HS-5 (cell line): ENCODE measurements at places on chromosomes 11 and 22.

- peak; percentile 84 for DNase-seq
These were observed 1014.1 kb downstream of the LRRC4C start for GRCh38 chr11:40445391-40445790.

DNA sequence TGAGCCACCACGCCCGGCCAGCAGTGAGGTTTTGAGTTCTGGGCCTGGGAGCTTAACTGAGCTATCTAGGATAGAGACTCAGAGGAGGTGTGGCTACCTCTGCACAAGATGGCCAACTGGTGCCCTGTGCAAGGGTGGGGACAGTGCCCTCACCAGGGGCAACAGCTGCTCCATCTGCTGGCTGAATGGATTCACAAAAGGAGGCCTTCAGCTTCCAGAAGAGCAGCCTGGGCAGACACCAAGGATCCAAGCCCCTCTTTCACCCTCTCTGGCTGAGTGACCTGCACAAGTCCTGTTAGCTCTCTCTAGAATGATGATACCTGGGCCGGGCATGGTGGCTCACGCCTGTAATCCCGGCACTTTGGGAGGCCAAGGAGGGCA lies 33.5 kb upstream of the BAIAP2L2 start:
- no peak for DNase-seq

DNA sequence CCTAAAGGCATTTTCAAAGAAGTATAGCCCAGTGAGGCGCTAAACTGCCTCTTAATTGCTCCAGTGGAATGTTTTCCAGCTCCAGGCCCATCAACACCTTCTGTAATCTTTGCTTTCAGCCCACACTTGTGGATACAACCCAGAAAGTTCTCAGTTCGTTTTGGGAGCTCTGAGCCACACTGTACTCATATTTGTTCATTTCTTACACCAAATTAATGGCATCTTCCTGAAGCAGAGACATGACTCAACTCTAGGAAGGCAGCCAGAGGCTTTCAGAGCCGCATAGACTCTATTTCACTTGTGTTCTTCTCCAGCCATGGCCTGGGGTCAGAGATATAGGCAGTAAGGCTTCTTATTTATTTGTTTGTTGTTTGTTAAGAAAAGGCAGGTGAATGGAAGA lies 175.5 kb upstream of the NCAM1 start:
- no peak for DNase-seq

DNA sequence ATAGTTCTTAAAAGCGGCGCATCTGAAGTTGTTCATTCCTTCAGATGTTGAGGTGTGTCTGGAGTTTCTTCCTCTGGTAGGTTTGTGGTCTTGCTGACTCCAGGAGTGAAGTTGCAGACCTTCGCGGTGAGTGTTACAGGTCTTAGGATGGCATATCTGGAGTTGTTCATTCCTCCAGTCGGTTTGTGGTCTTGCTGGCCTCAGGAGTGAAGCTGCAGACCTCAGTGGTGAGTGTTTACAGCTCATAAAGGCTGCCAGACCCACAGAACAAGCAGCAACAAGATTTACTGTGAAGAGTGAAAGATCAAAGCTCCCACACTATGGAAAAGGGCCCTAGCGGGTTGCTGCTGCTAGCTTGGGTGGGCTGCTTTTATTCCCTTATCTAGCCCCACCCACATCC lies 201.7 kb upstream of the PDGFD start:
- DNase-seq: no peak

GRCh38 chr11:3855808-3856491 lies 486 bp downstream of the STIM1 start:
- no peak for DNase-seq

- no peak for DNase-seq
These were observed 517 bp downstream of the SPINDOC start for GRCh38 chr11:63813563-63814382.

- DNase-seq: no peak
These were observed 76.9 kb downstream of the PIWIL3 start for GRCh38 chr22:24697621-24698082.

DNA sequence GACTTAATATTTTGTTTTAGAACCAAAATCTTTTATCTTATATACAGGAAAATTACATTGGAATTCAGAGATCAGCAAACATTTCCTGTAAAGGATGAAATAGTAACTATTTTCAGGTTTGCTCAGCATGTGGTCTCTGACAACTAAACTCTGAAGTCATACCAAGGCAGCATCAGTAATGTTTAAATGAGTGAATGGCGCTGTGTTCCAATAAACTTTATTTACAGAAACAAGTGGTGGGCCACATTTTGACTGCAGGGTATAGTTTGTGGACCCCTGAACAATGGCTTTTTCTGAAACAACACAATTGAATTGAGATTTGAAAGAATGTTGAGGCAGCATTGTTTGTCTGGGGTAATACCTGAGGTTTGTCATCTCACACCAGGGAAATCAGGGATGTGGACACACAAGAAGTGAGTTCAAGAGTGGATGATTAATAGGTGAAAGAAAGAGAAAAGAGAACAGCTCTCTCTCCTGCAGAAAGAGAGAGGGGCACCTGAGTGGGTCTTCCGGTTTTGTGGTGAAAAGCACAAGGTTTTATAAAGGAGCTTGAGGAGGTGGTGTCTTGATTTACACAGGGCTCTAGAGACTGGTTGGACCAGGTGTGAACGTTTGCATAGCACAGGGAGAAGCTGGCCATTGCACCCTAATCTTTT lies 113.5 kb upstream of the VPREB1 start:
- no peak for DNase-seq

DNA sequence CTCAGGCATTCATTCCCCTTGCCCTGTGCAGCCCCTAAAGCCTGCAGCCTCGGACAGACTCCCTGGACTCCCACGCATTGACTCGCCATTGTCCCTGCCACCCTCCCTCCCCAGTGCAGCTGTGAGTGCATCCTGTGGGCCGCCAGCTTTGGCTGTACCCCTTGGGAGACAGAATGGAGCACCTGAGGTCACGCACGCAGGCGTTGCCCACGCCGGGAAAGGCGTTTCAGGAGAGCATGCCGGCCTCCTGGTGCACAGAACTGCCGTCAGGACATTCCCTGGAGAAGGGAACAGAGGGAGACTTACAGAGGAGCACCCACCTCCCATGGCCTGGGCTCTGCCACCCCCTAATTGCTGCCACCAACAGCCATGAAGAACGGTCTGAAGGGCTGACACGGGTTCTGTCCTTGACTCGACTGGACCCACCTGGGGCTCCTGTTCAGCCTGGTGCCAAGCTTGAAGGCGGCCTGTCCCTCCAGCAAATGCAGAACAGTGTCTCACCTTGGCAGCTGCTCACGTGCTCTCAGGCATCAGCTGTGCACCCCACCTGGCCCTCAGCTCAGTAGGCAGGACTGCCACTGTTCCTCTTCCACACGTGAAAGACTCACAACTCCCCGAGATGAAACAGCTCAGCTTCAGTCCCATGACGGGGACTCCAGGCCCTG lies 503.8 kb downstream of the BRD1 start:
- no peak for DNase-seq

- DNase-seq: no peak
These were observed 27.3 kb downstream of the SCGB1A1 start for GRCh38 chr11:62446091-62446490.

- DNase-seq: no peak
These were observed 112.7 kb upstream of the OR4B1 start for GRCh38 chr11:48103621-48104567.

GRCh38 chr22:36287881-36288515 lies 35.1 kb downstream of the APOL1 start:
- DNase-seq: no peak

- DNase-seq: no peak
These were observed 672.2 kb downstream of the LRRC4C start for GRCh38 chr11:40787224-40787623.

GRCh38 chr11:75333022-75333806 lies 18.2 kb downstream of the ARRB1 start:
- no peak for DNase-seq

DNA sequence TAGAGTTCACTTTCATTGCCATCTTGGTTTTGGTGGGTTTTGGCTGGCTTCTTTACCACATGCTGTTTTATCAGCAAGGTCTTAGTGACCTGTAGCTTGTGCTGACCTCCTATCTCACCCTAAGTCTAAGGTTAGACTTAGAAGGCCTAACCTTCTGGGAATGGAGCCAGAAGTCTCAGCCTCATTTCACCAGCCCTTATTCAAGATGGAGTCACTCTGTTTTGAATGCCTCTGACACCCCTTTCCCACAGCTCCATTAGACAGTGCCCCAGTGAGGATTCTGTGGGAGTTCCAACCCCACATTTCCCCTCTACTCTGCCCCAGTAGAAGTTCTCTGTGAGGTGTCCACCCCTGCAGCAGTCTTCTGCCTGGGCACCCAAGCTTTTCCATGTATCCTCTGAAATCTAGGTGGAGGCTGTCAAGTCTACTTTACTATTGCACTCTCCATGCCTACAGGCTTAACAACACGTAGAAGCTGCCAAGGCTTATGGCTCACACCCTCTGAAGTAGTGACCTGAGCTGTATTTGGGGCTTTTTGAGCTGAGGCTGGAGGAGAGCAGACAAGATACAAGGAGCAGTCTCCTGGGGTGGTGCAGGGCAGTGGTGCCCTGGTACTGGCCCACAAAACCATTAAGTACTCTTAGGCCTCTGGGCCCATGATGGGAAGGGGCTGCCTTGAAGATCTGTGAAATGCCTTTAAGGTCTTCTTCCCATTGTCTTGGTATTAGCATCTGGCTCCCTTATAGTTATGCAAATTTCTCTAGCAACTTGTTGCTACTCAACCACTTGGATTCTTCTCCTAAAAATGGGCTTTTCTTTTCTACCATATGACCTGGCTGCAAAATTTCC lies 65.9 kb upstream of the SC5D start:
- no peak for DNase-seq

DNA sequence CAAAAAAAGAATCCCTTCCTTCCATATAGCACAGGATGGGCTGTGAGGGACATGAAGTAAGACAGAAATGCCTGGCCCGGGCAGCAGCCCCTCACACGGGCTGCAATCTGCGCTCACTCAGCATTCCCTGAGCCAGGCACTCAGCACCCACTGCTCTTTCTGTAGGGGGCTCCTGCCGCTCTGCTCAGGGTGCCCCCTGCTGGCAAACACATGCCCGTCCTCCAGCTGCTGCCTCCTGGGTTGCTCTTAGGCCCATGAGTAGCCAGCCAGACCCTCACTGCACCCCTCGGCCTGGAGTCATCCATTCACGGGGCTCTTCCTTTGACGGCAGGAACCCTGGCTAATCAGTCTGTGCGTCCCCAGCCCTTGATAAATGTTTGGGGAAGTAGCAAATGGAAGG lies 6.9 kb downstream of the MCAT start:
- DNase-seq: no peak

- peak; percentile 48 for DNase-seq
These were observed 731.1 kb upstream of the LUZP2 start for GRCh38 chr11:23765682-23766252.

- no peak for DNase-seq
These were observed 70.9 kb upstream of the CLMP start for GRCh38 chr11:123265951-123266350.

DNA sequence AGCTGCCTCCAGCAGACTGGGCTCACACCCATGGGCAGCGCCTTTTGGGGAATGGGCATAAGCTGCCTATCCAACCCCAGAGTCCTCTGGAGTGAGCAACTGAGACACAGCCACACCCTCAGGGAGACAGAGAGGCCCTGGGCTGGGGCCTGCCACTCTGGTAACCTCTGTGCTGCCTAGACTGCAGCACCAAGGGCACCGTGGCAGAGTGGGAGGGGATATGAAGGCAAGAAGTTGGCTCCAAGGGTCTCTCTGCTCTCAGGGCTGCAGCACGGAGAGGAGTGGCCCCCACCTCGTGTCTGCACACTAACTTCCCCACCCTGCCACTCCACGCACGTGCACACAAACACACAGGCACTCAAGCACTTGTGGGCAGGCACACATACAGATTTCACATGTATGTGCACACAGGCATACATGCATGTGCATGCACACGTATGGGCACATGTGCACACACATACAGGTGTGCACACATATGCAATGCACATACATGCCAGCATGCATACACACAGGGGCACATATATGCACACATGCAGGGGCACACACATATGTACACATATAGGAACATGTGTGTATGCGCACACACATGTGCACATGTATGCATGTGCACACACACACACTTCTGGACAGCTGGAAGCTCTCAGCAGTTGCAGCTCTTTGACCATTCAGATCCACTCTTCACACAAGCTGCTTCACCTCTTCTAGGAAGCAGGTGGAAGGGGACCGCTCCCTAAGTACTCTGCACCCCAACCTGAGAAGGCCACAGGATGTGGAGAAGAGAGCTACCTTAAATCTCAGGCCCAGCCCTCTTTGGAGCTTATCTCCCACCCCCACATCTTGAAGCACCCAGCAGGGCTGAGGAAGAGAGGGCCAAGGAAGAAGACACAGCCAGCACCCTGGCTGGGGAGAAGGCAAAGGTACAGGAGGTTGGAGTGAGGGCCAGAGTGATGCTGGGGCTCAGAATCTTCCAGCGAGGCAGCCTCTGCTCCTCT lies 4.3 kb downstream of the IGSF9B start:
- no peak for DNase-seq

DNA sequence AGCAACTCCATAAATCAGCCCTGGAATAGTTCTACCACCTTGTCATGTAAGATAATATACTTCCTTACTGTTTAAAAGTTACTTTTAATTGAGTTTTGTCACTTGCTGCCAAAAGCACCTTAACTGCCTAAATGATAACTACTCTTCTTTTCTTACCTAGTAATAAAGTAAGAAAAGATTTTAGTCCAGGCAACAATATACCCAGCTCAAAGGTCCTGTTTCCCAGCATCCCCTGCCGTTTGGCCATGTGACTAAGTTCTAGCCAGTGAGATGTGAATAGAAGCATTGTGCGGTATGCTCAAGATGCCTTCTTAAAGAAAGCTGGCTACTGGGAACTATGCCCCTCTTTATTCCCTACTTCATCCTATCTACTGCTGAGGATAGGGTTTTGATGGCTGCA lies 39.4 kb upstream of the CCDC34 start:
- no peak for DNase-seq

GRCh38 chr11:115452241-115452640 lies 52.0 kb downstream of the CADM1 start:
- DNase-seq: no peak

DNA sequence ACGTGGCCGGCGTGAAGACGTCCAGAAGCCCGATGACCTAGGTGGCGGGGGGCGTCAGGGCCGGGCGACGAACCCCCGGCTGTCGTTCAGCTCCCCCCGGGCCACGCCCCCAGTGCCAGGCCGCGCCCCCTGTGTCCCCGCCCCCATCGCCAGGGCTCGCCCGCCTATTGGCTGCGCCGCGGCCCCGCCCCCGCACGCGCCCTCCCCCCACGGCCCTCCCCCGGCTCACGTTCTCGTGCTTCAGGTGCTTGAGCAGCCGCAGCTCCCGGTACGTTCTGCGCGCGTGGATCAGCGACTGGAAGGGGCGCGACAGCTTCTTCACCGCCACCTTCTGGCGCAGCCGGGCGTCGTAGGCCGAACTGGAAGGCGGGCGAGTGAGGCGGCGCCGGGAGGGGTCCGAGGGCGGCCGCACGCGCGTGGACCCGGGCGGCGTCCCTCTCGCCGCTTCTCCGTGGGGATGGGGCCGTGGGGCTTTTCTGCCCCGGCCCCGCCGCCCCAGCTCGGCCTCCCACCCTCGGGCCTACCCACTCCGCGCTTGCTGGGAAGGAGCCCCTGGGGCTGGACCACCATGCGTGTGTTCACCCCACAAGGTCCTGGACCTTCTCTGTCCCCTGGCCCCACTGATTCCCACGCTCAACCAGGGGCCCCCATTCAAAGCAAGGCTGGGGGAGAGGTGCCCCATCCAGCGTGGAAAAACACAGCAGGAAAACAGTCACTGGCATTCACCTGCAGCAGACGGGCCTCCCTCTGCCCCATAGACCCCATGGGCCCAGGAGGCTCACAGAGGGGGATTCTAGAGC lies 2.4 kb downstream of the MAPK11 start:
- DNase-seq: no peak
